ENCODE measurements at places on chromosomes 7 and 10.

GRCh38 chr10:34666008-34666704 is 148.9 kb downstream of the PARD3 start:
- DNase-seq, result no peak

DNA sequence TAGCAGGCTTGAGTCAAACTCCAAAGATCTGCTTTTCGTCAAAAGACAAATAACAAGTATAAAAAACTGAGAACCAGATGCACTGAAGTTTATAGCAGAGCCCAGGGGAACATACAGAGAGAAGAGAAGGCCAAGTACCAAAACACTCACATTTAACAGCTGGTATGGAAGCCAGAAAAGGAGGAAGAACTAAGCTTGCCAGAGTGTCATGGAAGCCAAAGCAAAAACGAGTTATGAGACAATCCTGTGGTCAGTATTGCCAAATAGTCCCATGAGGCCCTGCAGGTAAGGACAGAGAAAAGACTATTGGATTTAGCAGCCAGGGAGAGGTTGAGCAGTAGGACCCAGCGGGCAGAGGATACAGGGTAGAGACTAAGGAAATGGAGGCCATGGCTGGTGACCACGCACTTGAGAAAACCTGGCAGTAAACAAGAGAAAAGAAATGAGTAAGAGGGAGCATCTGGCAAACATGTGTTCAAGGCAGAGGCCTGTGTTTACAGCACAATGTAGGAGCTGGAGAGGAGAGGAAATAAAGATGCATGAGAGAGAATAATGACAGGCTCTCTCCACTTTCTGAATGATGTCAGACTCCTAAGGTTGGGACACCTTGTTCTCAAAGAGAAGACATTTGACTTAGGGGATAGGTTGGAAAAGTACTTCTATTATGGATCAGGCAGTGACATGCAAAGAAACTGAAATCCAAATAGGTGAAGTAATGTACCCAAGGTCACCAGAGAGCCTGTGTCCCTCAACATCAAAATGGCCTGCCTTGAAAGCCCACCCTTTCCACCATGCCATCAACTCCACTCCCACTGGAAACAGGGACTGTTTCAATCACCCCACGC is 9.1 kb downstream of the CREB3L2 start:
- no peak for DNase-seq

- no peak for DNase-seq
Measured at GRCh38 chr10:103784723-103785418, 70.5 kb downstream of the SH3PXD2A start.

- DNase-seq, result no peak
Measured at GRCh38 chr7:149430192-149430591, 30.7 kb downstream of the ZNF777 start.

- DNase-seq, result no peak
Measured at GRCh38 chr7:116999311-116999710, 46.0 kb downstream of the ST7 start.

GRCh38 chr7:7934945-7935344 is 33.7 kb upstream of the GLCCI1 start:
- DNase-seq, result no peak

DNA sequence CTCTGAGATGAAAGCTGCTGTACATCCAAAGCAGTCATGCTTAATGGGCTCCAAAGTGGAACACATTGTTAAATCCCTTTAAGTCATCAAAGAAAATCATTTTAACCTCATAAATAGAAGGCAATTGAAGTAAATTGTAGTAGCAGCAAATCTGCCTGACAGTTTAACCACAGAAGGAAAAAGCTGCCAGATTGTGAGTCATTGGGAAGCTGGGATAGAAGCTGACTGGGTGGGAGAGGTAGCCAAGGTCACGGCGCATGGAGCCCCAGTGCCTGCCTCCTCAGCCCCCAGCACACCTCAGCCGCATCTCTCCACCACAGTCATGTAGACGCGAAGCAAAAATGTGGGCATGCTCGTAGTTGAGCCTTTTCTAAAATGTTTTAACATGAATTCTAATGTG is 44.0 kb downstream of the TARP start:
- no peak for DNase-seq

DNA sequence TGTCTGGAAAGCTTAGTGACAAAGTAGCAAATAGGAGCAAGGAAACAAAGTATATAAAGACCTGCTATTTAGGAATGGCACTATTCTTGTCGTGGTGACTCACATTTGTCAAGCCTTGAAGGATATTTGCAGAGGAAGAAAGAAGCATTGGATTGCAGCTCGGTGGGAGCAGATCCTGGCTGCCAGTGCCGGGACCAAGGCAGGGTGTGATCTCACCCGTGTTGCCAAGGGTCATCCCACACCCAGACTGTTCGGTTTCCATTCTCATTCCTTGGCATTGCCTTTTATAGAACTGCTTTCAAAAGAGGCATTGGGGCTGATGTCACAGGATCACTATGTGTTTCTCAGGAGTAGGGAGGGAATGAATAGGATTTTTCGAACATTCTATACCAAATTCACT is 176.2 kb downstream of the GALNT17 start:
- DNase-seq, result no peak

GRCh38 chr7:13532028-13532753 is 457.3 kb downstream of the ETV1 start:
- DNase-seq, result no peak

GRCh38 chr10:113455947-113456346 is 96.9 kb upstream of the HABP2 start:
- DNase-seq, result no peak

Data from amygdala (tissue), 56 donors.